ENCODE measurements at places on chromosomes 16 and 17.

- no peak for DNase-seq
Measured at GRCh38 chr17:73166731-73167581, 2.1 kb downstream of the SSTR2 start.

GRCh38 chr17:50931144-50931908 lies 65.2 kb upstream of the TOB1 start:
- DNase-seq: peak; percentile 51

GRCh38 chr16:18937390-18937789 lies 11.2 kb upstream of the SMG1 start:
- no peak for DNase-seq

DNA sequence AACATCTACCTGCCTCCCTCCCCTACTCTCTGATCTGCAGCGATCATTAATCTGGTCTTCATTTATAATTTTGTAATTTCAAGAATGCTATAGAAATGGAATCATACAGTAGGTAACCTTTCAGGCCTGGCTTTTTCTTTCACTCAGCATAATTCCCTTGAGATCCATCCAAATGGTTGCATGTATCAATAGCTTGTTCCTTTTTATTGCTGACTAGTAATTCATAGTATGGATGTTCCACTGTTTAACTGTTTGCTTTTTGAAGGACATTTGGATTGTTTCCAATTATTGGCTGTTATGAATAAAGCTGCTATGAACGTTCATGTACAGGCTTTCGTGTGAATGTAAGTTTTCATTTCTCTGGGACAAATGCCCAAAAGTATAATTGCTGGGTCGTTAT lies 125.2 kb downstream of the USP31 start:
- no peak for DNase-seq

- DNase-seq: no peak
Measured at GRCh38 chr16:49746545-49746944, 109.4 kb downstream of the ZNF423 start.

- no peak for DNase-seq
Measured at GRCh38 chr17:76570457-76570856, 15.2 kb downstream of the ST6GALNAC2 start.

DNA sequence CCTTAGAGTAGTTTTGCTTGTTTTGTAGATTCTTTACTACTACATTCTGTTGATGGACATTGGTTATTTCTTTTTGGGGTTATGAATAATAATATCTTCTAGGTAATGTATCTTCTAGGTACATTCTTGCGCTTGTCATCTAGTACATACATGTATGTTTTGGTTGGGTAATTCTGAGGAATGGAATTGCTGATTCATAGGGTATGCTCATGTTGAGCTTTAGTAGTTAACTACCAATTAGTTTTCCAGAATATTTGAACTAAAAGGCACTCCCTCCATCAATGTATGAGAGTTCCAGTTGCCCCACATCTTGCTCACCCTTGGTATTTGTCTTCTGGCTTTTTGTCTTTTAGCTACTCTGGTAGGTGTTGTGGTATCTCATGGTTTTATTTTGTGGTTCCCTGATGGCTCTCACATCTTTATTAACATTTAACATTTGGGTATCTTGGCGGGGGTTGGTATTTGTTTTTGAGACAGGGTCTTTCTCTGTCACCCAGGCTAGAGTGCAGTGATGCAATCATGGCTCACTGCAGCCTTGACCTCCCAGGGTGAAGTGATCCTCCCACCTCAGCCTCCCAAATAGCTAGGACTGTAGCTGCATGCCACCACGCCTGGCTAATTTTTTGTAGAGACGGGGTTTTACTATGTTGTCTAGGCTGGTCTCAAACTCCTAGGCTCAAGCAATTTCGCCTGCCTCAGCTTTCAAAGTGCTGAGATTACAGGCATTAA lies 47.1 kb downstream of the SLC6A4 start:
- no peak for DNase-seq

- DNase-seq: no peak
Measured at GRCh38 chr16:49491106-49491670, 117.6 kb downstream of the C16orf78 start.

GRCh38 chr17:33519692-33520091 lies 226.6 kb upstream of the ASIC2 start:
- DNase-seq: no peak

- no peak for DNase-seq
Measured at GRCh38 chr17:78589031-78589675, 12.0 kb upstream of the DNAH17 start.

DNA sequence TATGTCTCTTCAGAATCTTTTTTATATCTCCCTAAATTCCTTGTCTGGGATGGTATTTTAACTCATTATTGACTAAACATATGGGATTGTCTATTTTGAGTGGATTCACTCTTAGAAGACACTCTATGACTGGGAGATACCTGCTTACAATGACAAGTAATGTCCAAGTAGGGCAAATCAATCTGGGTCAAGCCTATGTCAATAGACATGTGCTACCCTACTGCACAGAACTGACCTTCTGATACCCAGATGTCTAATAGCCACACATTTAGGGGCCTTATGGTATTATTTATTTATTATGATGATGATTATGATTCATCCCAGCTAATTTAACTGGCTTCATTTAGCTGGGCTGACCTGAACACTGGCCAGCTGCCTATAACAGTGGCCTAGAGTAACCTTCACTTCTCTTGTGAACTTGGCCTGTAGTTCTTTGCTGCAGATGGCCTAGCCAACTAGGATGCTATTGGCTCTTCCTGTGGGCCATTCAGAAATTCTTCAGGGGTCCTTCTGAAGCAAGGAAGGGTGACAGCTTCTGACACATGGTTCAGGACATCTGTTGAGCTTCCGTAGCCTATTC lies 138.0 kb downstream of the ANKFN1 start:
- no peak for DNase-seq

- no peak for DNase-seq
Measured at GRCh38 chr16:20871258-20871657, 28.9 kb downstream of the DCUN1D3 start.

DNA sequence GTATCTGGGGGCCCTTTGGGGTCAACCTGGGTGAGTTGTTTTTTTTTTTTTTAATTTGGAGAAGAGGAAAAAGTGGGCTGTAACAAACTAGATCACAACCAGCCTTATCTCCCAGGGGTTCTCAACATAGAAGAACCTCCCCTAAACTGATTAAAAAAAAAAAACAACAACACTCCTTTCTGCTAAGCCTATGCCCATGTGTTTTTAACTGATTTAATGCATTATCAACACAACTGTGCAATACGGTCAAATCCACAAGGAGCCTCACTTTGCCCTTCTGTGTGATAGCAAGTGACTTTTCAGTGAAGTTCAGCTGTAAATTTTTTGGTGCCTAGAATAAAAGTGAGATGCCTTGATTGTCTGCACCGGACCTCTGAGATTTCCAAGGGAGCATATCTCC lies 646 bp downstream of the MYH11 start:
- no peak for DNase-seq

GRCh38 chr16:11232852-11233726 lies 22.9 kb downstream of the SOCS1 start:
- DNase-seq: peak; percentile 96

DNA sequence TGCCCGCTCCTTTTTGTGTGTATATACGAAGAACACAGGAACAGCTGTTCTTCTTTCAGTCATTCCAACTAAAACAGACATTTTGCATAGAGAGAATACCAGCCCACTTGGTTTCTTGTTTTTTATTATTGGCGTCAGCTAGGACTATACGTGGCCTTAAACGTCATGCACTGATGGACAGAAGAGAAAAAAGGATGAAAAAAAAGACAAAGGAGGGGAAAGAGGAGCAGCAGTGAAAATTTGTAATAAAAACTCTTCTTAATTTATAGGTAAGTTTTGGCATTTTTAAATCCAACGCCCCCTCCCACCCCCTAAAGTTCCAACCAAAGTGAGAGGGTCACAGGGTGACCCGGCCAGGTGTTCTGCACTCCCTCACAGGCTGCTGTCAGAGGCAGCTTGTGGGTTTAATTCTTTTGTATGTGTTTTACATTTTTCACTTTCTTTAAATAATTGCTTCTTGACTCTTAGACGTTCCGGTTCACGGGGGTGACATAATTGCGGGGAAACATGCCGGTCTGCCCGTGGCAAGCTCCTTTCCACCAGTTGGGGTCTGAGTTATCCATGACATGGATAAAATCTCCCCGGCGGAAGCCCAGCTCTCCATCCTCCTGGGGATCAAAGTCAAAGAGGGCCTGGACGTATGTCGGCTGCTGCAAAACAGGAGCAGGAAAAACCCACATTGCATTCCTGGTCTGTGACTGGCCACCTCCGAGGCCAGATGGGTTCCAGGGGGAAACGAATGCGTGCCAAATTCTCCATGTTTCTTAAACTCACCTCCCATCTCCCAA lies 30.9 kb upstream of the SLC25A19 start:
- DNase-seq: no peak

DNA sequence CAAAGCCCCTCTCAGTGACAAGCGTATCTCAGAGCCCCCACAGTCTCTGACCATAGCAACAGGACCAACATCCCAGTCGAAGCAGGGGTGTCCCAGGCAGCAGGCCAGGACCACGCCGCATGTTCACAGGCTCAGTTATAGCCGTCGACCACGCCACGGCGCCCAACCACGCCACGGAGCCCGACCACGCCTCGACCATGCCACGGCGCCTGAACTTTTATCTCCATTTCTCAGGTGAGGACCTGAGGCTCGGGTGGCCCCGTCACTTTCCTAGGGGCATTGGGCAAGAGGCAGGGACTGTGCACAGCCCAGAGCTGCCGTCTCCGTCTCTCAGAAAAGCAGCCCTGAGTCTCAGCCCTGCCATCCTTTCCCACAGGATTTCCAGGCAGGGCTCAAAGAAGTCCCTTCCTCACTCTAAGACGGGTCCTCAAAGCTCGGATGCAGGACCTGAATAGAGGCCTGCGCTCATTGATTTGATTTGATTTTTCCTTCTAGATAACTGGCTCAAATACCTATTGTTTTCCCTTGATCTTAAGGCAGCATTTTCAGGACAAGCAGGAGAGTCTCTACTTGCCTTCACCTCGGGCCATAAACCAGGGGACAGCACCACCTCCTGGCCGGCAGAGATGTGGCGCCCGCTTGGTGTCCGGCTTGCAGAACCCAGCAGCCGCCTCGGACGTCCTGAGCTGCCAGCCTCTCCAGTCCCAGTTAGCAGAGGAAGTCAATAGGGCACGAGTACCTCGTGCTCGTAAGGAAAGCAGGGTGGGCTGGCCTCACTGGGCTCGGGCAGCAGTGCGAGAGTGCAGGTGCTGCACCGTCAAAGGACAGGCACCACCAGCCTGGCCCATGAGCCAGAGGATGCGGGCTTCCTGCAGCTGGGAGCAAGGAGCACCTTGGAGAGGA lies 38.8 kb downstream of the C16orf95 start:
- peak; percentile 9 for DNase-seq

GRCh38 chr17:58414596-58414997 lies 2.7 kb downstream of the RNF43 start:
- no peak for DNase-seq

GRCh38 chr17:44065668-44066203 lies 735 bp downstream of the LSM12 start:
- DNase-seq: no peak

GRCh38 chr17:57578608-57579225 lies 166.4 kb downstream of the CCDC182 start:
- DNase-seq: no peak
